Activated B cell treated with CpG ODN at 0.5 μM for 24 hours (primary cell): ENCODE measurements at places on chromosomes 3 and 15. TPM values are rescaled to one million over a fixed set of nuclear protein-coding genes. Genes with fewer than 3 reads are reported as not detected.

The CYP1A1 gene
- total RNA-seq, result 0.49 and 1.3 TPM in 2 replicates

GRCh38 chr3:30681649-30682211 lies 75.3 kb downstream of the TGFBR2 start:
- no peak for DNase-seq

DNA sequence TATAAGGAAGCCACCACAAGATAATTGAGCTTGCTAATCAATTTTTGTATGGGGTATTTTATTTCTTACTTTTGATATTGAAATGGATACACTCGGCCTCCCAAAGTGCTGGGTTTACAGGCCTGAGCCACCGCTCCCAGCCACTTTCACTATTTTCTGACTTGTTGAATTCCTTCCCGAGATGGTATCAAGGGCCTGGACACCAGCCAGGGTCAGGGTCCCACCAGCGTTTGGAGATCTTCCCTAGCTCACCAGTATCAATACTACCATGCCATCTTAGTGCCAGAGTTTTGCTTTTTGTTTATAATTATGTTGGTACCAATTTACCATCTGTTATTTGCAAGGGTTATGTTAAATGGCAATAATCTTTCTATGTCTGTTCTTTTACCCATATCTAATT lies 5.5 kb upstream of the SELENOT start:
- DNase-seq, result no peak

GRCh38 chr15:64092864-64093626 lies 593 bp downstream of the CIAO2A start:
- peak; percentile 37 for DNase-seq

DNA sequence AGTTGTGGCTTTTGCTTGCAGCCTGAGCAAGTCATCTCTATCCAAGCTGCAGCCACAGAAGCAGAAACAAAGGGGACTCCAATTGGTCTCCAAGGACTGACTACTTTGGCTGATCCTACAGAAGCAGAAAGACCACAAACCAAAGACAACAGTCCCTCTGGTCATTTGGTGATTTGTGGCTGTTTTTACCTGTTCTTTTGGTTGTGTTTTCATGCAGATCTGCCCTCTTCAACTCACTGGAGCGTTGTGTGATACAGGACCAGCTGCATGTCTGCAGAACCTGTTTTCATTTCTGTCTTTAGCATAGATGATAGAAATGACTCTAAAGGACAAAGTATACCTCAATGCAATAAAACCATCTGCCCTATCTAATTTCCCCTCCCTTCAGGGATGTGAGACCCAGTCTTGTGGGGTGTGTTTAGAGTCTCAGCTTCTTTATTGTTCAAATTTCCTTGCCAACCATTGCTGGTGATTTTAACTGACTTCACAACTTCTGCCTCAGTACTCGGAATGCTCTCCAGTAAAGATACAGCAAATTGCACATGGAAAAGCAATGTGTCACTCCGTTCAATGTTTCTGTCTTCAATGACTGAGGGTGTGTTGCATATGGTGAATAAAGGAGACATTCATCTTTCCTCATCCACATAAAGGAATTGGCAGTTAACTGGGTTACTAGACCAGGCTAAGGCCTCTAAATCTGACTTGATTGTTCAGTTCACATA lies 48.9 kb upstream of the SLC7A14 start:
- no peak for DNase-seq

DNA sequence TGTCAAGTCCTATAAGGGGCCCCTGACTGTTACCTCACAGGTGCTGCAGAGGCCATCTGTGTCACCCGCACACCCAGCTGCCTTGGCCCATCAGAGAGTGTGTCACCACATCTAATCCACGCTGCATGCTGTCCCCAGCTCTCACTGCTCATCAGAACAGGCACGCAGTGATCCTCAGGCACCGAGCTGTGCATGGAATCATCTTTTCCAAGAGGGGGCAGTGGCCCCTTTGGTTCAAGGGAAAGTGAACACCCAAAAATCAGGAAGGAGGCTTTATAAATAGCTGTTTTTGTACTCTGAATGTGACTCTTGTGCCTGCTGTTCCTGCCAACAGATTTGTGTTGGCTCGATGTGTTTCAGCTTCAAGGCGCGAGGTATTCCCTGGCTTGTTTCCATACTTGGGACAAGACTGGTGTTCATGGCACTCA lies 110.3 kb upstream of the ETV5 start:
- DNase-seq, result no peak

- no peak for DNase-seq
These were observed 504.1 kb downstream of the TBL1XR1 start for GRCh38 chr3:176692966-176693785.

DNA sequence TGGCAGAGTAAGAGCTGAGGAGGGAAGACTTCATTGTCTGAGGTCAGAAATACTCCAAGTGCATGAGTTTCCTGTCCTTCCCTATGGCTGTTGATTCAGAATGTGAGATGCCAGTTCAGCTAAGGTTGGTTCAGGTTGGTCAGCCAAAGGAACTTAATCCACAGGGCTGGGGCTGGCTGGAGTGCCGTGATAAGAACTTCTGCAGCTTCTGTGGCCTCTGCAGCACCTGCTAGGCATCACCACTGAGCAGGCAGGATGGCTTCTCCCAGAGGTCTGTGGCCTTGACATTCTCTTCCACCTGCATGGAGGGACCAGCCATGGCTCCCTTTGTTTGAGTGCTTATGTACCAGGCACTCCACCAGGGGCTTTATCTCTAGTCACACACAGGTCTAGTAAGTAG lies 109.5 kb upstream of the PLXNA1 start:
- DNase-seq, result no peak

GRCh38 chr15:62737551-62737950 lies 305.0 kb upstream of the TPM1 start:
- DNase-seq, result no peak

DNA sequence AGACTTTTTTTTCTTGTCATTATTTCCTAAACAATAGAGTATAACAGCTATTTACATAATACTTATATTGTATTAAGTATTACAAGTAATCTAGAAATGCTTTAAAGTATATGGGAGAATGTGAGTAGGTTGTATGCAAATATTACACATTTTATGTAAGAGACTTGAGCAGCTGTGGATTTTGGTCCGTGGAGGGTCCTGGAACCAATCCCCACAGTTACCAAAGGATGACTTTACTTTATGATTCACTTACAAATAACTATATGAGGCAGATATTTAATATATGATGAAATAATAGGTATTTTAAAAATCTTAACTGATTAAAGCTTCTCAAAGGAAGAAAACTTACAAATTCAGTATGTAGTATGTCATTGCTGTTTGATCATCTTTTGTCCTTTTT lies 56.3 kb downstream of the PPP2R3A start:
- DNase-seq, result no peak
